SK-N-MC (cell line): ENCODE measurements at places on chromosomes 11 and 22.

GRCh38 chr11:128365044-128365443, 222.3 kb downstream of the ETS1 start:
- DNase-seq: peak; percentile 16

GRCh38 chr22:36347094-36347493, 40.7 kb downstream of the MYH9 start:
- DNase-seq: no peak

DNA sequence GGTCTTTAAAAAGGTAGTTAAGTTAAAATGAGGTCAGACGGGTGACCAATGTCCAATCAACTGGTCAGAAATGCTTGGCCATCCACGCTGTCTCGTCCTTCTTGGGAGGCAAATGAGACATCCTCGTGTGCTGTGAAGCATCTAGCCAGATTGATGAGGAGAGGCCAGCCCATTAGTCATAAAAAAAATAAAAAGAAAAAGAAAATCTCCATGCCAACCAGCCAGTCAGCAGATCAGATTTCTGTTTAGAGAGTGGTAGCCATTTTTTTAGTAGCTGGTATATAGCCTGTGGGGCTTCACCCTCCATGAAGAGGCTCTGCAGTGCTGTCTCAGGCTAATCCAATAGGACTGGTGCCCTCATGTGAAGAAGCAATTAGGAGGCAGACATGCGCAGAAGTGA, 343.1 kb upstream of the SYN3 start:
- no peak for DNase-seq

- no peak for DNase-seq
Measured at GRCh38 chr11:73578592-73579185, 19.2 kb downstream of the FAM168A start.

DNA sequence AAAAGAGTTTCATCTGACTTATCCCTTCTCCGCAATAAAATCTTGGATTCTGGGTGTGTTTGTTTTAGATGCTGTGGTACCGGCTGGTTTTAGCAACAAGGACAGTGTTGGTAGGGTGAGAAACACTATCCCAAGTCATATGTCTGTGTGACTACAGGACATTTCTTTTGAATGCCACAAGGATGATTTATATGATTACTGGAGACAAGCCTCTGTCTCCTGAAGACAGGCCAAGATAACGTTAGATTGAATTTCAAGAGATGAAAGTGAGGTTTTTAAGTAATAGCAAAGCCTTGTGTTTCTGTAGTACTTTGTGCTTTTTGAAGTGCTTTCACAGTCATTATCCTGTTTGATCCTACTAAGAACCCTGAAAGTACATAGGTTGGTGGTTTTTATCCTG, 101.6 kb downstream of the COMMD9 start:
- no peak for DNase-seq

GRCh38 chr11:85307366-85307765, 319.8 kb downstream of the DLG2 start:
- DNase-seq: no peak

GRCh38 chr11:91802475-91802874, 422.1 kb upstream of the FAT3 start:
- DNase-seq: no peak

GRCh38 chr11:127191689-127192088, 191.1 kb upstream of the KIRREL3 start:
- no peak for DNase-seq

DNA sequence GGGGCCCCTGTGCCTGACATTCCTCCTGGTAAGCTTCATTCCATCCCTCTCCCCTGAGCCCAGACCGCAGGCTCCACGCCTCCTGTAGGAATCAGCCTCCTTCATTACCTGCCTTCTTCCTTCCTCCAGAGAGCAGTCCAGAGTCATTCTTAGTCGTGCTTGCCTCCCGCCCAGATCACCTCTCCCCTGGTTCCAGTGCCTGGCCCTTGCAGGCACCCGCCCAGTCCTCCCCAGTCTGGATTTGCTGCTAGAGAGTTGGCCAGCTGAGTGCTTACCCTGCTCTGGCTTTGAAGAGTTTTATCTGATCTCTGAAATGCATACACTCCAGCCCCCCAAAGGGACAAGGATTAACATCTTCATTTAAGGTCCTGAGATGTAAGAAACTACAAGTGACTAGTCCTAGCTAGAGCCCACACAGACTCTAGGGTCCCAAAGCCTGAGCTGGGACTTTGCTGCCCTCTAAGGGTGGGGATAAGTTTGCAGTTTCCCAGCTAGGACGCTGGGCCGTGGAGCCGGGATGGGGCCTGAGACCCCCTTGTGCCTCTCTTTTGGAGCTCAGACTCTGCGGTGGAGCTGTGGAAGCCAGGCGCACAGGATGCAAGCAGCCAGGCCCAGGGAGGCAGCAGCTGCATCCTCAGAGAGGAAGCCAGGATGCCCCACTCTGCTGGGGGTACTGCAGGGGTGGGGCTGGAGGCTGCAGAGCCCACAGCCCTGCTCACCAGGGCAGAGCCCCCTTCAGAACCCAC, 1.6 kb downstream of the NR1H3 start:
- DNase-seq: no peak

- DNase-seq: no peak
Measured at GRCh38 chr11:27384227-27384626, 21.2 kb upstream of the CCDC34 start.

DNA sequence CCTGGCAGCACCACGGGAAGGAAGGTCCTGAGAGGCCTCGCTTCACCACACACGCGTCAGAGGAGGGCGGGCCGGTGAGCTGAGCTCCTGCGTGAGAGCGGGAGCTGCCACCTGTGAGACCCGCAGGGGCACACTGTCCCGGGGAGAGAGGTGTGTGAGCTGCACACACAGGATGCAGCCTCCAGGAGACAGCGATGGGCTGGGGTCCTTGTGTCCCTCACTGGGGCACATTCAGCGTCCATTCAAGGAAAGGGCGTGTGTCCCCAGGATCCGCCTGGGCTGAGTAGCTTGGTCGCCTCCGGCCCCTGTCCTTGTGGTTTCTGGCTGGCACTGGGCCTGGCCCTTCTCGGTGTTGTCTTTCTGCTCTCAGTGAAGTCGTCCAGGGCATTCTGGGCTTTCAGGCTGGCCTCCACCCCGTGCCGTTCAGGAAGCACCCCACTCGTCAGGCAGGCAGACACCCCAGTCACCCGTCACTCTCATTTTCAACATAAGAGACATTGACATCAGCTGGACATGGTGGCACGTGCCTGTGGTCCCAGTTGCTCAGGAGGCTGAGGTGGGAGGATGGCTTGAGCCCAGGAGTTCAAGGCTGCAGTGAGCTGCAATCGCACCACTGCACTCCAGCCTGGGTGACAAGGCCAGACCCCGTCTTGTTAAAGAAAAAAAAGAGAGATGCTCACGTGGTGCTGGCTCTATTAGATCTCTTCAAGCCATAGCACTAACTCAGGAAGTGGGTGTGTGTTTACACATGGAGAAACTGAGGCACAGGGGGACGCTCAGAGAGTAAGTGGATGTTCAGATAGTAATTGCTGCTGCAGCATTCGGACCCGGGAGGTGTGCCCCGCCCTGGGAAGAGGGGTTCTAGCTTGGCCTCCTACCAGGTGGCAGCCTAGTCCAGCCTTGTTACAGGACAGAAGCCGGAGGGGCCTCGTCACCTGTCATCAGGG, 1081.6 kb downstream of the BRD1 start:
- DNase-seq: no peak

- DNase-seq: no peak
Measured at GRCh38 chr11:17952487-17952886, 60.4 kb downstream of the SERGEF start.

DNA sequence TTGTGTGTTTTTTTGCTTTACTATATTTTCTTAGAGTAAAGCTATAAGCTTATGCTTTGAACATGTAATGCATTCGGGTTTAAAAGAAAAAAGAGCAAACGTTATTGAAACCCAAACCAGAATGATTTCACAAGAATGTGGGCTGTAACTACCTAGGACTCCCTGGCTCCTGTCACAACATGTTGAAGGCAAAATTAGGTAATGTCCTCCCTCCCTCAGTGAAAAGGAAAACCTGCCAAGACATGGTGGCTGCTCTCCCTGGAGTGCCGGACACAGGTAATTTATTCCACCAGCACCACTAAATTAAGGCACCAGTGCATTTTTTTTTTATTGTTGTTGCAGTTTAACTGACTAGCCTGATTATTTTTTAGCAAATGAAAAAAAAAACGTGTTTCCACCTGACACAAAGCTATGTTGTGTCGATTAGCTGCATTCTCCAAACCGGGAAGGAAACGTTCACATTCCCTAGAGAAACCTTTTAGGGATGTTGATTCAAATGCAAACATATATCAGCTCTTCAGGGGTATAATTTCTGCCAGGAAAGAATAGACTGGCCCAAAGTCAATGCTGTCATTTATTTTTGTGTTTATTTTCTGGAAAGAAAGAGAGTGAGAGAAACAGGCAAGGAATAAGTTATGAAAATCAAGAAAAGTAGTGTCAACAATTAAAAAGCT, 134.6 kb downstream of the CCDC34 start:
- DNase-seq: no peak

- peak; percentile 94 for DNase-seq
Measured at GRCh38 chr11:103035791-103036434, 56.0 kb downstream of the DCUN1D5 start.

GRCh38 chr11:65927904-65928397, 8.7 kb downstream of the DRAP1 start:
- no peak for DNase-seq

- no peak for DNase-seq
Measured at GRCh38 chr11:101138245-101138930, 8.8 kb upstream of the PGR start.

GRCh38 chr22:30225220-30225927, 21.2 kb downstream of the LIF start:
- DNase-seq: no peak

GRCh38 chr11:37108436-37109285, 510.6 kb upstream of the RAG2 start:
- DNase-seq: peak; percentile 30

DNA sequence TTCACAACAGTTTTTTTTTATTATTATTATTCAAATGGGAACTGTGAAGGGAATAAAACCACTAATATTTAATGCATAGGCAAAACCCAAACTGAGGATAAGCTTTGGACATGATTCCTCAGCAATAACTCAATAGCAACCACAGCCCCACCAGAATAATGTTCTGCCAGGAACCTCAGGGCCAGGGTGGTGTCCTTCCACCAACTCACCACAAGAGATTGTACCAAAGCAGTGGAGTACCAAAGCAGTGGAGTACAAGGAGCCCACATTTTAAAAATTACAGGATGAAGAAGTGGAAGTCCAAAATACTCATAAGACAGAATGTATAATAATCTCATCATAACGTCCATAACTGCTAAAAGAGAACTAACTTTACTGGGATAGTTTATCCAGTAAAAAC, 32.5 kb upstream of the FZD4 start:
- DNase-seq: no peak

GRCh38 chr11:61297746-61298145, 2.6 kb upstream of the VWCE start:
- no peak for DNase-seq

- no peak for DNase-seq
Measured at GRCh38 chr11:111539426-111540113, 950 bp upstream of the LAYN start.

GRCh38 chr11:45045683-45046471, 95.2 kb upstream of the TP53I11 start:
- DNase-seq: no peak

DNA sequence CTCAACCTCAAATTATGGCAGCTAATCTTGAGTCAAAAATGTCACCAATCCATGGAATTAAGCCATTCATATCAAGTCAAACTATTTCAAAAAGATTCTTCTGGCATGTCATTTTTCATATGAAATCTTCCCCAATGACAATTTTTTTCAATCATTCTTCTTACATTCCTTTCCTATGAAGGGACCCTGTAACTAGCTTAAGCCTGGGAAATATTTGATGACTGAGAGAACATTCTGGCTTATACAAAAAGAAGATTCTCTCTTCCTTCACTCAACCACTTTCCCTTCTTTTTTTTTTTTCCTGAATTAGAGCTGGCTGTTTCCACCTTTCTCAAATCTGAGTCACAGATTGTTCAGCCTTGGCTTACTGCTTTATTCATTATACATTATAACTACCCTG, 903.7 kb downstream of the FAM181B start:
- no peak for DNase-seq

- DNase-seq: no peak
Measured at GRCh38 chr22:48870436-48870835, 957.2 kb downstream of the BRD1 start.

GRCh38 chr11:20561915-20562314, 37.5 kb upstream of the SLC6A5 start:
- no peak for DNase-seq

GRCh38 chr11:16606784-16607674, 131.4 kb upstream of the C11orf58 start:
- no peak for DNase-seq

DNA sequence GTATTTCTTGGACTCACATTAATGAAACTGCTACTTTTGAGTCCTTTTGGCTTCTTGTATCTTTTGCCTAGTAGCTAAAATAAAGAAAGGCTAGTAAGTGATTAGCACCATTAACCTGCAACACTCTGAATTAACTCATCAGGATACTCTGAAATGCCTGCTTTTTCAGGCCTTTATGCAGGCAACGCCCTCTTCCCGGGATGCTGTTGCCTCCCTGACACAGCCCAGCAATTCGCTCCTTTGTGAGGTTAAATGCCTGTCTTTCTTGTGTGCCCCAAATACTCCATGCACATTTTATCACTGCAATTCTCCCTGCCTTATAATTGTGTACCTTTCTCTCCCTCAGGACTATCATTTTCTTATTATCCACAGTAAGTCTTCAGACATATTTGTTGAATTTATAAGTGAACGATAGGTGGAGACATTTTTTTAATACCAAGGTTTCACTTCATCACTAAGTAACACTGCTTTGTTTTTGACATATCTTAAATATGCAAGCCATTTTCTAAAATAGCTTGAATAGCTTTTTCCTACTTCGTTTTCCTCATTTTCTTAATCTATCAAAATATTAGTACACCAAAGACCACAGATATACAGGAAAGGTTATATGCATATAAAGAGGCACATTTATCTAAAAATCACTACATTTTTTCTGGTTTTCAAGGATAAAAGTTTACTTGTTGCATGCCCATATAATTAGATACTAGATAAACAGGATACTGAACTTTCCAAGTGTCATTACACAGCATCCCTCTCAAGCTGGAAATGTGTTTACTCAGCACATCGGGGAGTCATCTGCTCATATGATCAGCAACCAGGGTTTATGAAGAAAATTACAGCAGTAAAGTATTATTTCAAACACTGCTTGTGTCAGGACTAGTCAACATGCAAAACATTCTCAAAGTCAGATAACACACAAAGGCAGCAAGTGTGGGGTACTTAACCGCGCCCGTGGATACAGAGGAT, 48.5 kb upstream of the DDI1 start:
- DNase-seq: no peak

DNA sequence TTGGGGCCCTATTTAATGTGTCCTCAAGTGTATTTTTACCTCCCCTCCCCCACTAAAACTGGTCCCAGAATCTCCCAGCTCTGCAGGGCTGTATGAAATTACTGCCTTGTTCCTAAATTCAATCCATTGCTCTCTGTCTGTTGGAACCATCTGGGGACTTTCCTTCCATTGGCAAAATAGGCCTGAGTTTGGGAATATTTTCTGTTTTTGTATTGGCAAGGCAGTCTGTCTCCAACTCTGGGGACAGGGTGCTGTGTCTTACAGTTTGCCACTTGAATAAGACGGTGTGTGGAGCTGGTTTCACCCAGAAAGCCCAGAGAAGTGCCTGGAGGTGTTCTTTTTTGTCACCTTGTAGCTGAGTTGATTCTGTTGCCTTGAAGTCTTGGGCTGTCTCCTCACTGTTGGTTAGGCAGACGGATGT, 1.3 kb downstream of the PACS1 start:
- DNase-seq: no peak
